NCI-H146 (cell line): ENCODE measurements at places on chromosomes 6 and 20.

DNA sequence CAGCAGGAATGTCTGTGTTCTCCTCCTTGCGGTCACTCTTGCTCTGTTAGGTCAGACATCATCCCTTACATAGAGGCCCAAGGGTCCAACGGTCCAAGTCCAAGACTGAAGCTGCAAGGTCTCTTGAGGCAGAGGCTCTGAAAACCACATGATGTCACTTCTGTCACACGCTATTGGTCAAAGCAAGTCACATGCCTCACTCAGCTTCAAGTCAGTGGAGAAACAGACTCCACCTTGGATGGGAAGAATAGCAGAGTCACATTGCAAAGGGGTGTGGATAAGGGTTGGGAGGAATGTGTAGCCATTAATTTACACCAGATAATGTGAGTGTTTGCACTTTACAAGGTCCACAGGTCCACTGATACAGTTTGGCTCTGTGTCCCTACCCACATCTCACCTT lies 17.5 kb downstream of the SLC52A3 start:
- no peak for DNase-seq

DNA sequence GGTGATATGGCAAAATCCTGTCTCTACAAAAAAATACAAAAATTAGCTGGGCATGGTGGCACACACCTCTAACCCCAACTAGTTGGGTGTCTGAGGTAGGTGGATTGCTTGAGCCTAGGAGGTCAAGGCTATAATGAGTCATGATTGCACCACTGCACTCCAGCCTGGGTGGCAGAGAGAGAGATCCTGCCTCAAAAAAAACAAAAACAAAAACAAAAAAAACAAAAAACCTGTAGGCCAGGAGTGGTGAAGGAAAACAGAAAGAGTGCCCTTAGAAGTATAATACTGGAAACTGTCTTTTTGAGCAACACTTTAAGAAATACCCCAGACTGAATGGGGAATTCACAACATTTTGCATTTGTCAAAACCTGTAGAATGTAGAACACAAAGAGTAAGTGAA lies 85.3 kb downstream of the JARID2 start:
- no peak for DNase-seq

- no peak for DNase-seq
Observed at GRCh38 chr20:44666066-44666465, 14.6 kb upstream of the ADA start.

- no peak for DNase-seq
Observed at GRCh38 chr20:3180319-3180718, 7.0 kb upstream of the LZTS3 start.

DNA sequence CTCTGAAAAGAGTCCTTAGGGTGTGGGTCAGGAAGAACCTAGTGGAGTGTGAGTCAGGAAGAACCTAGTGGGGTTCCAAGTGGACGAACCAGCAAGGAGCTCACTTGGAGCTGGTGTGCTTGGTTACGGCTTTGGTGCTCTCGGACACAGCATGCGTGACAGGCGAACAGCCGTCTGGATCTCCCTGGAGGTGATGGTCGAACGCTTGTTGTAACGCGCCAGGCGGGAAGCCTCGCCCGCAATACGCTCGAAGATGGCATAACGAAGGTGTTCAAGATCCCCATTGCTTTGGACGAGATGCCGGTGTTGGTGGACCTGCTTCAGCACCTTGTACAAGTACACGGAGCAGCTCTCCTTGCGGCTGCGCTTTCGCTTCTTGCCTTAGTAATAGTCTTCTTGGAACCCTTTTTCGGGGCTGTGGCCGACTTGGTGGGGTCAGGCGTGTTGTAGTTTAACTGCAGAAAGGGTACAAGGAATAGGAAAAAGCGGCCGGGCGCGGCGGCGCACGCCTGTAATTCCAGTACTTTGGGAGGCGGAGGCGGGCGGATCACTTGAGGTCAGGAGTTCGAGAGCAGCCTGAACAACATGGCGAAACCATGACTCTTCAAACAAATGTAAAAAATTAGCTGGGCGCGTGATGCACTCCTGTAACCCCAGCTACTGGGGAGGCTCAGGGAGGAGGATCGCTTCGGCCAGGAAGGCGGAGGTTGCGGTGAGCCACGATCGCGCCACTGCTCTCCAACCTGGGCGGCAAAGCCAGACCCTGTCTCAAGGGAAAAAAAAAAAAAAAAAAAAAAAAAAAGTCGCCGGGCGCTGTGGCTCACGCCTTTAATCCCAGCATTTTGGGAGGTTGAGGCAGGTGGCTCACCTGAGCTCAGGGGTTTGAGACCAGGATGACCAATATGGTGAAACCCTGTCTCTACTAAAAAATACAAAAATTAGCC lies 48.0 kb downstream of the OR2B2 start:
- DNase-seq = no peak

DNA sequence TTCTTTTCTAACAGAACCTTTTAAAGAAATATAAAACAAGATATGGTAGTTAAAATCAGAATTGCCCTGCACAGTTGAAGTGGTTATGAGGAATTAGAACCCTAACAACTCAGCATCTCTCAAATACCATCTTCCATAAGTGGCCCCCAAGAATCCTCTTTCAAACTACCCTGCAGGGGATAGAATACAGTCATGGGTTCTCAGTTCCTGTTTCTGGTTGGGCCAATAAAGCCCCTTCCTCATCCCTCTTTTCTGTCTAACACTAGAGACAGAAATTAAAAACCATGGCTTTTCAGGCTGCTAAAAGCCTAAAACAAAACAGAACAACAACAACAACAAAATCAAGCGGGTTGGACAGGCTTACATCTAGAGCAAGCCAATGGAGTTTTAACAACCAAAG lies 6.7 kb upstream of the LCA5 start:
- no peak for DNase-seq

- DNase-seq = no peak
Observed at GRCh38 chr6:14943116-14943515, 302.8 kb upstream of the JARID2 start.

DNA sequence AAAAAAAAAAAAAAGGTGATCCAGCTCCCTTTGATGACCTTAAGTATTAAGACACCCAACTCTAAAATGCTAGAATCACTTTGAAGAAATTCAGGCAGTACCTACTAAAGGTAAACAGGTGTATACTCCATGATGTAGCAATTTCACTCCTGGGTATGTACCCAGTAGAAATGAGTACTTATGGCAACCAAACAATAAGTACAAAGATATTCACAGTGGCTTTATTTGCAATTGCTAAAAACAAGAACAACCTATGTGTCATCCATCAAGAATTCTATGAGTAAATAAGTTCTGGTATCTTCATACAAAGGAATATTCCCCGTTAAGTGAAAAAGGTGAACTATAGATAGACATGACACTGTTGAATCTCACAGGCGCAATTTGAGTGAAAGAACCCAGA lies 29.4 kb downstream of the MDGA1 start:
- no peak for DNase-seq
